Activated naive CD4-positive, alpha-beta T cell treated with anti-CD3 and anti-CD28 coated beads, Interleukin-2, amount 10 ng/mL, durations not matched to agents 5 hours and 36 hours (primary cell): ENCODE measurements at places on chromosomes 11 and 22. TPM values are rescaled to one million over a fixed set of nuclear protein-coding genes. Genes with fewer than 3 reads are reported as not detected.

Gene DRD2
- not detected for total RNA-seq

Gene TOLLIP
- 38.6 TPM for total RNA-seq

Gene KCNK4
- total RNA-seq = not detected

Gene RAC2
- 987 TPM for total RNA-seq

Gene OSBPL5
- total RNA-seq = 8.1 TPM

Gene CHRDL2
- total RNA-seq = not detected

Gene SLC6A5
- total RNA-seq = not detected

Gene UPK3A
- not detected for total RNA-seq

Gene NXPE4
- total RNA-seq = not detected

Gene SHISAL1
- total RNA-seq = not detected

Gene TMEM121B
- total RNA-seq = 0.23 TPM
